ENCODE measurements at places on chromosomes 6 and 20.

DNA sequence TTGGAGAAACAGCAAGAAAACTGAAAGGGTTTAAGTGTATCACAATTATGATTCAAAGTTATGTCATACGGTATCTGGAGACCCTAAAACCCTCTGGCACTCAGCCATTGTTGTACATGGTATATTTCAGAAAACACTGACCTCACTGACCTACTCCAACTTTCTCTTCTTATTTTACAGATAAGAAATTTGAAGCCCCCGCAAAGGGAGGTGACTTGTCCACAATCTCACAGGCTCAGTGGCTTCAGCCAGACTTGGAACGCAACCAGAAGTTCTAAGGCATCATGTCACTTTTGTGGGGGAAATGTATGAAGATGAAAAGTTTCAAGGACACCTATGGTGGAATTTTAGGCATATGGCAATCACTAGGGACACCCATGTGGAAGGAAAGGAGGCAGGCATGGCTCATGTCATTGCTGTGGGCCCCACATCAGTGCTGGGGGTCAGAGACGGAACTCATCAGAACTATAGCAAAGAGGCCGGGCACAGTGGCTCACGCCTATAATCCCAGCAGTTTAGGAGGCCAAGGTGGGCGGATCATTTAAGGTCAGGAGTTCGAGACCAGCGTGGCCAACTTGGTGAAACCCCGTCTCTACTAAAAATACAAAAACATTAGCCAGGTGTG, 5.2 kb upstream of the TRIB3 start:
- no peak for DNase-seq

DNA sequence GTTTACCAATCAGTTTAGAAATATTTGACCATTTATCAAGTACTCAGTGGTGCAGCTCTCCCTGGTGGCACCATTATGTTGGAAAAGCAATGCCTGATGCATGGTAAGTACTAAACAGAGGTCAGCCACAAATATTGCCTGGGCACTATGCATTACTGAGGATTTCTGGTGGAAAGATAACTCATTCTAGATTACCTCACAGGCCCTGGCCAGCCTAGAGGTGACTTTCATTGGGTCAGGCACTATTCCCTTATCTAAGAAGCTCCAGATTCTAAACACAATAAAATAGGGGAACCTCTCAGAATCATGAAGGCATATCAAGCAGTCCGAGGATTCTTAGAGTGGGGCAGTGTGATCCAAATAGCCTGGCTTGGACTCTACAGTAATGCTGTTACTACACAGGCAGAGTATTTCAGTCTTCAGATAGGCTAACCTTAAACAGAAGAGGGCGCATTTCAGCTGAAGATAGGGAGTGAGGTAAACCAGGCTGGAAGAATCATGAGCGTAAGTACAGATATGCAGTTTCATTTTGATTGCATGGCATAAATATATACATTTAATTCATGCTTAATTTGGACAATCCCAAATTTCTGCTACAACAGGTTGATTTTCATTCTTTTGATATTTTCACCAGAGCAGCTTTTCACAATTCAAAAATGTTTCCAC, 12.1 kb downstream of the LGSN start:
- DNase-seq: no peak

GRCh38 chr6:124536842-124537191, 425.4 kb upstream of the RNF217 start:
- DNase-seq: peak; percentile 32

DNA sequence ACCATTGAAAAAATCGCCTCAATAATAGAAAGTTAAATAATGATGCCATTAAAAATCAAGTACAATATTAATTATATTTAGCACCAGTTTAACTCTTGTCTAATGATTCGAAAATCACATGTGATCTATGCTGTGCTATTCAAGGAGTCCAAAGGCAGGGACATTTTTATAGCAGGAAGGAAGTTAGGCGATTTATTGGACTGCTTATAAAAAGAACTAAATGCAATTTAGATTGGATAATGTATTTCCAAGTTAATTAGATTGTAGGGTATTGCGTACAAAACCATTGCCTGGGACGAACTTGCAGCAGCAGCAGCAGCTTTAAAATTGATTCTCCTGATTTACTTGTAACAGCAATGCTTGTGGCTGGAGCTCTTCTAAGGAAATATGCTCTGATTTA, 87.4 kb upstream of the TMEM181 start:
- no peak for DNase-seq

DNA sequence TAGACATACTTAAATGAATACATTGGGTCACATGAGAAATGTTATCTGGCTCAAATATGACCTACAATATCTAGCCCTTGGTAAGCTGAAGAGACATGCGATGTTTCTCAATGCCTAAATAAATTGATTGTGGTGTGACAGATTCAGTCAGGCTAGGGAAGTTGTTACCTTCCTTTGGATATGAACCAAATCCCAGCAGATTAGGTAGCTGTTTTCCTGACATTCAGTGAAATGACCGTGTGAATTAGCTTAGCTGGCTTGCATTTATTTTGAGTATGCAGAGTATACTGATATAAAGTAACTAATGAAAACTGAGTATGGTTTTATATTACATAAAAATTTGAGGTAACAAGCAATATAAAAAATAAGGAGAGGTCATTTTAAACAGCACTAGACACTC, 288.2 kb downstream of the GJA1 start:
- no peak for DNase-seq

- peak; percentile 55 for DNase-seq
Observed at GRCh38 chr6:22333802-22334201, 37.0 kb upstream of the PRL start.
